ENCODE measurements at places on chromosomes 3 and 15. TPM values are rescaled to one million over a fixed set of nuclear protein-coding genes. Genes with fewer than 3 reads are reported as not detected.

ADGRG7 gene
- not detected for total RNA-seq

DNA sequence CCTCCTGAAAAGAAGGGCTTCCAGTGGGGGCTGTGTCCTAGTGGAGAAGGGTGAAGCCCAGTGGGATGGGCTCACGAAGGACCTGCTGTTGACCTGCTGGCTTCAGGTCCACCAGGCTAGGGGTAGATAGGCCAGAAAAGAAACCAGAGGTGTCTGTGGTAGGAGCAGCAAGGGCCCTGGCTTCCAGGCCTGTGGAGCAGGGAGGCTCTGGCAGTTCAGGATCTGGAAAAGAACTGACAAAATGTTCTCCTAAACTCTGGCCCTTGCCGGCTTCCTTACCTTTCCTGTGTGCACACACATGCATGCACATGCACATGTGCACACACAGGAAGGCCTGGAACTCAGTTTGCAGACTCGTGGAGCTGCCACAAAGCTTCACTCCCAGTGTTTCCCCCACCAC lies 49.7 kb downstream of the ABHD2 start:
- no peak for DNase-seq

RETNLB gene
- total RNA-seq, result not detected

FOXL2 gene
- not detected for total RNA-seq

DNA sequence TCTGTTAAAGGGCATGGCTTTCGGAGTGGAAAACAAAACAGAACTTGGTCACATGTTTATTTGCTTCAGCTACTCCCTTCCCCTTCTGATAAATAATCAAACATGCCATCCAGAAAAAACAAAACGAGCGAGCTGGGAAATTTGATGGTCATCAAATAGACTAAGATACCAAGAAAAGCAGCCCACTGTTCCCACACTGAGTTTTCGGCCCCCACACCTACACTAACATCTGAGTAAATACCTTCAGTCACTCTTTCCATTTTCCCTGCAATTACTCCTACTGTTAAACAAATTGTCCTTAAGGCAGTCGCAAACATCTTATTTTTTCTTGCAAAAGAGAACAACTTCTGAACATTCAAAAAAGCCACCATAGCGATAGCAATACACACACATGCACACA lies 454.6 kb downstream of the FOXP1 start:
- DNase-seq, result no peak

DNA sequence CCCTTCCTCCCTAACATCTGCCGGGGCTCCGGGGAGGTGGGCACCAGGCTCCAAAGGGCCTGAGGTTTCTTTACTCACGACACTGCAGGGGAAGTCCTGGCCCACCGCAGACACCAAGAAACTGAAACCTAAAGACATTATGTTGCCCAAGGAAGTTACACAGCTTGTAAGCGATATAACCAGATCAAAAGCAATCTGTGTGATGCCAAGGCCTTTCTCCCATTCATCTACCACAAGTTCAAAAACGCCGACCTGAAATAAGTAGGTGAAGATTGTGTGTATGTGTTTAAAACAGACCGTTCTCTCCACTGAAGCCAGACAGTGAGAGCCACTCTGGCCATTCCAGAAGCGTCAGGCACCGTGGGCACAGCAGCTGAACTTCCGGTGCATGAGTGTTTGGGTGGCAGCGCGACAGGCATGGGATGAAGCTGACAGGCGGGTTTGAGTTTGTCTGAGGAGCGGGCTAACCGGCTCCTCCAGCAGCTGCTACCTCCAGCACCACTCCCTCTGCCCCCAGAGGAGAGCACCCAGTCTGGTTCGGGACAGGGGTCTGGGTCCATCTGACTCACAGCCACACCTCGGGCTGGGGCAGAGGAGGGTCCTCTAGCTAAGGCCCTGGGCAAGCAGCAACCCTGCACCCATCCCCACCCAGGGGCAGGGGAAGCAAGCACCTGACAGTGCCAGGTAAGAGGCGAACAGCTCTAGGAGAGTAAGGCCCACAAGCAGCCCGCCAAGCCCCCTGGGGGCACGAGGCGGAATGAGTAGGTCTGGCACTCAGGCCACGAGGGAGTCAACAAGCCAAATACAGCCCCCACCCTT lies 1.3 kb downstream of the TNK2 start:
- DNase-seq, result peak; percentile 65

DNA sequence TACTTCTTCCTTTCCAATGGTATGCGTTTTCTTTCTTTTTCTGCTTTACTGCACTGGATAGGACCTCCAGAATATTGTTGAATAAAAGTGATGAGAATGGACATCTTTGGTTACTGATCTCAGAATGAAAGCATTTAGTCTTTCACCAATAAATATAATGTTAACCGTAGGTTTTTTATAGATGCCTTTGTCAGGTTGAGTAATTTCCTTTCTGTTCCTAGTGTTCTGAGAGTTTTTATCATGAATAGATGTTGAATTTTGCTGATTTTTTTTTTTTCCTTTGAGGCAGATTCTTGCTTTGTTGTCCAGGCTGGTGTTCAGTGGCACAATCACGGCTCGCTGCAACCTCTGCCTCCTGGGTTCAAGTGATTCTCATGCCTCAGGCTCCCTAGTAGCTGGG lies 158.4 kb downstream of the KLHL25 start:
- DNase-seq, result no peak

A4GNT gene
- total RNA-seq, result not detected

GRCh38 chr15:40238532-40239403 lies at the start of gene PAK6:
PAK6 (plus strand) TSS chr15:40239063; CDS start chr15:40264786, 25,723 bp downstream.
- DNase-seq, result peak; percentile 66

- DNase-seq, result no peak
Measured at GRCh38 chr15:39892418-39892817, 27.6 kb downstream of the GPR176 start.

DNA sequence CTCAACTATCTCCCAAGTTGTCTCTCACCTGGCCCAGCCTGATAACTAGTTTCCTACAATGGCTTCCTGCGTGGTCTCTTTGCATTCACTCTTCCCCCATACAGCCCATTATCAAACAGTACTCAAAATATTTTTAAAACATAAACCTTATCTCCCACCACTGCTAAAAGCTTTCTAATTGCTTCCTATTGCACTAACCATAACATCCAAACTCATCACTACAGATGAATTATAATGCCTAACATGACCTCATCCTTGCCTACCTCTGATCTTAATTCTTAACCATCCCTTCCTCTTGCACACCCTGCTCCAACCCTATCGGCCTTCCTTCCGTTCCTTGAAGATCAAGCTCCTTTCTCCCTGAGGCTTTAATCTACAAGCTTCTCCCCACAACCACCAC lies 17.0 kb downstream of the ACAP2 start:
- DNase-seq, result no peak

GRCh38 chr3:64161481-64161952 lies 63.7 kb downstream of the PRICKLE2 start:
- DNase-seq, result no peak

DNA sequence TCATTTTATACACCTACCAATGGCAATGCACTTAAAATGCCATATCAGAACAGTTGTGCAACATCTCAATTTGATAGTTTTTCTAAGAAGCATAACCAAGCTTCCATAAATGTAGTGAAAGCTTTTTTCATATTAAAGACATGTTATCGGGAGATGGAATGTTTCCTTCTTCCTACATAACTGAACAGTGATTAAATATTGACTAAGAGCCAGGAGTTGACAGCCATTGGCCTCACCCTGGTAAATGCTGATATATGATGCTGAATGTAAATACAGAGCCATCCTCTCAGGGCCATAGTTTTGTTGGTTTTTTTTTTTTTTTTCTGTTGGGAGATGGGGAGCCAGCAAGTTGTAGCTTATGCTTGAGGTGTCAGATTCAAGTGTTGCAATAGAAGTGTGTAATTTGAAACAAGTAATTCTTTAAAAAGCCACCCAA lies 203.3 kb upstream of the IL12A start:
- no peak for DNase-seq

DNA sequence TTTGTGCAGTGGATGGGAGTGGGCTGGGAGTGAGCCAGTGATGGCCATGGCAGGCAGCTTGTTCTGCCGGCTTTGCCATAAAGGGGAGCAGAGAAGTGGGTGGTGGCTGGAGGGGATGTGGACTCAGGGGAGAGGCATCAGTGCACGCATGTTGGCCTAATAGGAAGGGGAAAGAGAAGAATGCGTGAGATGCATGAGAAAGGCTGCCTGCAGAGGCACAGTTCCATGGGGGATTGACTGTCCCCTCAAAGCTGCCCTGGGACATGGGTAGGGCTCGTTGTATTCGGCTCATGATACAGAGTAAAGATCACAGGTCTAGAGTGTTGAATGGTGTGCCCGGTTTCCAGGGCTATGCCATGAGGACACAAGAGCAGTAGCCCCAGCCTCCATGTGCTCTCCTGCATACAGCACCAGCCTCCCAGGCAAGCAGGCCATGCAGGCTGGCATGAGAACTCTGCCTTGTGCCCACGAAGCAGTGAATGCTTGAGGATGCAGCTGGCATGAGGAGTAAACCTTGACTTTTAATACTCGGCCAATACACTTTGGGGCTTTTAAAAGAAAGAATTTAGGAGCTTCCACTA lies 68.0 kb upstream of the SNRPA1 start:
- no peak for DNase-seq

GRCh38 chr3:6717026-6717943 lies 143.6 kb upstream of the GRM7 start:
- DNase-seq, result no peak

TP63 gene
- under 0.01 TPM for total RNA-seq

GRCh38 chr3:46982546-46982945 lies 3.1 kb downstream of the NBEAL2 start:
- no peak for DNase-seq

GRCh38 chr3:71921036-71921435 lies 136.1 kb upstream of the PROK2 start:
- DNase-seq, result no peak

CTXN2 gene
- total RNA-seq, result not detected

GRCh38 chr3:189094539-189094938 lies 77.2 kb upstream of the TPRG1 start:
- DNase-seq, result no peak

DNA sequence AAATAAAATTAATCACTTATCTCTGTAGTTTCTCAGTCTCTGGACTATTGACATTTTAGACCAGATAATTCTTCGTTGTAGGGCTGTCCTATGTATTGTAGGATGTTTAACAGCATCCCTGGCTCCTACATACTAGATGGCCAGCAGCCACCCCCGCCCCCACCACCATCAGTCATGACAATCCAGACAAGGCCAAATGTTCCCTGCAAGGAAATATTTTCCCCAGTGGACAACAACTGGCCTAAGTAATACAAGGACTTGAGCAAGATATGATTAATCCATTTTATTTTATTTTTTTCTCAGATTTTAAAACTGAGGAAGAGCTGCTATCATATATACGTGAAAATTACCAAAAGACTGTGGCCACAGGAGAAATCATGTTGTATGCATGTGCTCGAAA lies 23.8 kb downstream of the TICRR start:
- DNase-seq, result no peak

DNA sequence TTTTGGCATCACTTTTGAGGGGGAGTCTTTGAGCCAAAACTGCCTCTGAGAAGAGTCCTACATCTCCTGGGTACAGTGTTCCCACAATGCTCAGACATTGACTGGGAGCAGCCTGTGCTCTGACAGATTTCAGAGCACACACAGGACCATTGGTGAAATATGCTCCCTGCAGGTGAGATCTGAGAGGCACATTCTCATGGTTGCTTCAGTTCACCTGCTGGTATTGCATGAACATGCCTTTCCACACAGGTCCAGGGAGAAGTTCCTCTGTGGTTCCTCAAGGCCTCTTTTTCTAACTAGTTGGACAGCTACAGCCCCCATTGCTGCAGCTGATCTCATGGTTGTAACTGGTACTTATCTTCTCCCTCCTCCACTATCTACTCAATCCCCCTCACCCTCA lies 37.0 kb downstream of the FOXL2 start:
- no peak for DNase-seq

DNA sequence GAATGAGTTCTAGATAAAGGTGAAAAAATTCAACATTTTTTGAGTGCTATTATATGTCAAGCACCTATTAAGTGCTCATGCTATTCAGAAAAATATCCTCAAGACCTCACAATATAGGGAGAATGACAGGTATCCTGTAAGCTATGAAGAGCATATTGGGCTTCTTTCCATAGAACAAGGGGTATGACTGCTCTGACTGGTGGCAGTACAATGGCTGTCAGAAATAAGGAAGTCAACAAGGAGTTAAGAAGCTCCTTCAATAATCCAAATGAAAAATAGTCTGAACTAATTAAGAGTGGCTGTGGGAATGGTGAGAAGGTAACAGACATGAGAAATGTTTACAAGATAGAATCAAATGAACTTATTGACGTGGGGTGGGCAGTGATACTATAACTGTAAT lies 24.7 kb downstream of the NPTN start:
- DNase-seq, result no peak

TMCO5A gene
- not detected for total RNA-seq

GRCh38 chr3:27387625-27388024 lies 18.4 kb upstream of the NEK10 start:
- peak; percentile 71 for DNase-seq

GRCh38 chr15:35089551-35089950 lies 4.5 kb upstream of the NANOGP8 start:
- no peak for DNase-seq

DNA sequence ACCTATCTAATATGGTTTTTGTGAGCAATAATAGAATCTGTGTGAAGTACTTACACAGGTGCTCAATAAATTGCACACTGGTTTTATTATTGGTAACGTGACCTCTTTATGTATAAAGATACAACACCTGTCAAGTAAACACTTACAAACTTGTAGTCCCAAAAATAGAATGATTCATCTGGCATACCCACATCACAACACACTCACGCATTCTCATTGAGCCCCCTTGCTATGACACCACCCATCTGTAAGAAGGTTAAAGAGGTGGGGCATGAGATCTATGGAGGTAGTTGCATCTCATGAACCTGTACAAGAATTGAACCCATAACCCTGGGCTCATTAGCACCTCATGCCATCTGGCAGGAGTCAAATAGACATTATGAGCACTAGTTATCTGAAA lies 134.9 kb upstream of the THBS1 start:
- no peak for DNase-seq

GRCh38 chr3:189363590-189364255 lies 192.0 kb downstream of the TPRG1 start:
- DNase-seq, result no peak

TNFAIP8L3 gene
- 11.6 TPM for total RNA-seq
